ENCODE measurements at places on chromosomes 13 and 19.

DNA sequence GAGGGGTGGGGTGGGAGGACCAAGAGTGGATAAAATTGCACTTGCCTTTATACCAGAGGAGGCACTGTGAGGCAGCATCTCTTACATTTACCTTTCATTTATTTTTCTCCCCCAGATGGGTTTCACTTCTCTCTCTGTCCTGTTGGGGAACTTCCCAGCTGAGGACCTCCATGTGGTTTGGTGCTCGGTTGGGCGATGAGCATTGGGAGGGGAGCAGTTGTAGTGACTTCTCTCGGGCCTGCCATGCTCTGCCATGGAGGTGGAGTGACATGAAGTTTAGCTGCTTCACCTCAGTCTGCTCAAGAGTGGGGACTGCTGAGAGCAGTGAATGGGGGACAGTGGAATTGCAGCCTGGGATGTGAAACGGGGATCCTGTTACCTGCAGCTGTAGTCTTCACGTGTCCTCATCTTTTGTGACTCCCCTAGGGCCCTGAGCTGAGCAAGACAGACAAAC lies 23.1 kb upstream of the CXCL17 start:
- no peak for DNase-seq

DNA sequence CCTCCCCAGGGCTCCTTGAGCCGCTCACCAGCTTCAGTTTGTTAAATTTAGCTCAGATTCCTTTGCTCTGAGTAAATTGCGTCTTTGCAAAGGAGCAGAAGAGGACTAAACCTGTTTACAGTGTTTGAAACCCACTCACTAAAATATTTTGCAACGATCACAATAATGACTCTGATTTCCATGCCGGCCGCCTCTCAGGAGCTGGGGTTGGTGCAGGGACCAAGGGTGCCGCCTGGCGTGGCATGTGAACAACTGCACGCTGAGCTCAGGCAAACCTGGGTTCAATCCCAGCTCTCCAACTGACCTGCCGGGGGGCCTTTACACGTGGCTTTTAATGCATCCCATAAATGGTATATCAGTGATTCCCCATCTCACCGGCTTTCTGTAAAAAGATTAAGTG lies 68.7 kb upstream of the CACNA1A start:
- DNase-seq: no peak

GRCh38 chr13:95902741-95903140 lies 150.5 kb downstream of the UGGT2 start:
- DNase-seq: no peak

- DNase-seq: no peak
Observed at GRCh38 chr19:46975925-46976782, 43.5 kb upstream of the NPAS1 start.

GRCh38 chr13:73109969-73110368 lies 51.2 kb downstream of the KLF5 start:
- no peak for DNase-seq

DNA sequence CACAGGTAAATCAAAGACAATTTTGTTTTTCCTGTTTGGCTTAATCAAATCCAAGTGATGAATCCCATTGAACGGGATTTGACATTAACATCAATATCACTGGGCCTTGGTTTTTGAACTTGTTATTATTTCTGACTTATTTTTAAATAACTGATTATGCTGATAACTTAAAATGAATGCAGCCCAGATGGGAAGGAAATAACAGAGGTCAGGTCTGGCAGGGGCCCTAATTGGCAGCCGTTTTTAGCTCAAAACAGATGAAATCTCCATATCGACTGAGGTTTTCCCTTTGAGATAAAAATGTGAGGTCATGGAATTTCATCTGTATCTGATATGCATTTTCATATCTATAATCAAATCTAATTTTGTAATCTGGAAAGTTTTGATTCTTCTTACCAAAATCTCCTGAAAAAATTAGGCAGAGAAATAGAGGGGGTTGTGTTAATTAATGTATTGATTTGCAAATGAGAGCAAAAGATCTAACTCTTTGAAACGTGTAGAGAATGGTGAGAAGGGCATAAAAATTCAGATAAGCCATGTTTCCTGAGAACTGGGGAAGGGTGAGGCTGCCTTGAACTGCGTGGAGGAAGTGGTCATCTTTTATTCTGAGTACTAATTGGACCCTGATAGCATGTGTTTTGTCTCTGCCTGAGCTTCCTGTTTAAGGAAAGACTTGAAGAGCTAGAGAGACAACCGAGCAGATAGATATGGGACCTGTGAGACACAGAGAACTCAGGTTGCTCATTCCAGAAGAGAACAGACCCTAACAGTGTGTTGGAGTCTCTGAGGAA lies 98.2 kb upstream of the C1QTNF9B start:
- DNase-seq: no peak

GRCh38 chr13:49098198-49098597 lies 121.9 kb upstream of the MLNR start:
- no peak for DNase-seq

DNA sequence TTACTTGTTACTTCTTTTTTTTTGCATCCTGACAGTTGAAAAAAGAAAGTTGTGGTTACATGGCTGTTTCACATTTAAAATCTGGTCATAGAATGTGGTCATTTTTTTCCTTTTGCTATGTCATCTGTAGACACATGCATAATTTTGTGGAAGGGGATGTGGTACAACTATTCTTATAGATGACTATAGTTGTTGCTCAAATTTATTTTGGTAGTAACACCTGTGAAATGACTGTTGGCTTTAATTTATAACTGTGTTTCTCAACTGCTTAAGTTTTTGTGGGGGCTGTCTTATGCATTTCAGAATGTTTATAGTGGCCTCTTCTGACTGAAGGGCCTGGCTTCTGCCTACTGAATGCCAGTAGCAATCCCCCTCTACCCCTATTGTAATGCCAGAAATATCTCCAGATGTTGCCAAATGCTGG lies 130.5 kb downstream of the PAN3 start:
- DNase-seq: no peak

DNA sequence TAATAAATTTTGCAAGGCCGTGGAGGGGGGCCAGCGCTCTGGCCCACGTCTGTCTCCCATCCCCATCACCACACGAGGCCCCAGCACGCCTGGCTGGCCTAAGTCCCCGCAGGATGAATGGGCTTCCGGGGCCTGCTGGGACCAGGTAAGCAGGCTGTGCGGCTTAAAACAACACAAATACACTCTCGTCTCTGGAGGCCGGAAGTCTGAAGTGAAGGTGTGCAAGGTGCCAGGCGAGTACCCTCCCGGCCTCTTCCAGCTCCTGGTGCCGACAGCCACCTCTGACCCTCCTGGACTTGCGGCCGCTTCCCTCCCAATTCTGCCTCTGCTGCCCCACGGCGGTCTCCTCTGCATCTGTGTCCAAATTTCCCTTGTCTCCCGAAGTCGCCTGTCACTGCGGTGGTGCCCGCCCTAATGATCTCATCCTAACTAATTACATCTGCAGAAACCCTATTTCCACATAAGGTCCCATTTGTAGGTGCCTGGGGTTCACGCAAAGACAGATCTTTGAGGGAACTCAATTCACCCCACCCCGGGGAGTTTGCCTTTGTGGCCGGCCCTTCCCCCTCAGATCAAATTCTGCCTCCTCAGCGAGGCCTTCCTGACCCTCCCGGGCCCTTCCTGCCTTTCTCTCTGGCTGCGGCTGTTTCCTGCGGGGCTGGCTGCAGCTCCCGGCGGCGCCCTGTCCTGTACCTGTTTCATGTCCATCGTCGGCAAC lies 8.1 kb upstream of the PTBP1 start:
- no peak for DNase-seq

DNA sequence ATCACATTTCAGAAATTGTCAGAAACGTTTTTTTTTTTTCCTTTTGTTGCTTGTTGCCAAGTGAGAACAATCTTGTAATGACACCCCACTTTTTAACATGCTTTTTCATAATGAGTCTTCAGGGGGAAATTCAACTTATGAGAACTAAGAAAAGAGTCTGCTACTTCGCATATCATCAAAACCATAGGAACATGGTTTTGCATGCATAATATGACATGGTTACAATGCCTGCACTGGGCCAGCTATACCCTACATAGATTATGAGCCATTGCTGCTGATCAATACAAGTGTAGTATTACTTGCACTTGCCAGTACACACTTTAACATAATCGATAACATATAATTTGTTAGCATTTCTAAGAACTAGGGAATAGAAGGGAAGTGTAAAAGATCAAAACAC lies 191.0 kb upstream of the NBEA start:
- DNase-seq: no peak

DNA sequence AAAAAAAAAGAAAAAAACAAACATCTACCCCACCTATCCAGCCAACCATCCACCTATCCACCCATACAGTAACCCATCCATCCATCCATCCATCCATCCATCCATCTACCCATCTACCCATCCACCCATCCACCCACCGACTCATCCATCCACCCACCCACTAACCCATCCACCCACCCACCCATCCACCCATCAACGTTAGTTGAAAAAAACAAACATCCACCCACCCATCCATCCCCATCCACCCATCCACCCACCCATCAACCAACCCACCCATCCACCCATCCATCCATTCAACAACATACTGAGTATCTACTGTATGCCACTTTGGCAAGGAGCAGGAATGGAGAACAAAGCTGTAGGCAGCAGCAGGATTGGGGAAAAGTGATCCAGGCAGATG lies 6.1 kb upstream of the AP3D1 start:
- no peak for DNase-seq

- DNase-seq: no peak
Observed at GRCh38 chr19:7989071-7989575, 16.3 kb downstream of the ELAVL1 start.

GRCh38 chr13:91119643-91120042 lies 227.8 kb upstream of the MIR17HG start:
- DNase-seq: no peak

GRCh38 chr13:78364711-78365110 lies 238.6 kb downstream of the POU4F1 start:
- DNase-seq: no peak

DNA sequence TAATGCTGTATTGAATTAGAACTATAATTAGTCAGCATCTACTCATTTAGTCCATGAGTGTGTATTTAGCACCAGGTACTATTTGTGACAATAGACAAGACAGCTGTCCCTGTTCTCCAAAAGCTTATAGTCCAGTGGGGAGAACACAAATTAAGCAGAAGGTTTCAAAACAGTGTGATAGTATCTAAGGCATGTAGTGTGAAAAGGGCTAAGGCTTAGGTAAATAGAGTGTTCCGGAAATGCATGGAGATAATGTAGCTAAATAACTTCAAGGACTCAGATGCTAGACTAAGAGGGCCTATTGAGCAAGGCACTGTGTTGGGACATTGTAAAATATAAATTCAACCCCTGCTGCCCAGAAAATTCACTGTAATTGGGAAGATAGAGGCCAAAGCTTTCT lies 144.1 kb upstream of the MIR17HG start:
- no peak for DNase-seq

DNA sequence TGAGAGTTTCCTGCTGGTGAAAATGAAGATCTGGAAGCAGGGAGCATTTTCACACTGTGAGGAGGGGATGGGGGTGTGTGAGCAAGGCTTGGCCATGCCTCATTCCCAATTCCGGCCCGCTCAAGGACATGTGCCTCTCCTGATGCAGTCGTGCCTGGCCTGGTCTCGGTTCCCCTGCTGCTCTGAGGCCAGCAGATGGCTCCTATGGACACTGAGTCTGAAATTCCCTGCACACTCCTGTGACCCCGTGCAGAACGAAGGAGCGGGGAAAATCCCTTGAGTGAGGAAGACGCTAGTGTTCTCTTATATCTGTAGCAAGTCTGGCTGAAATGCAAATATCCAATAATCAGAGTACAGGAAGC lies 363 bp upstream of the ZNF763 start:
- no peak for DNase-seq

DNA sequence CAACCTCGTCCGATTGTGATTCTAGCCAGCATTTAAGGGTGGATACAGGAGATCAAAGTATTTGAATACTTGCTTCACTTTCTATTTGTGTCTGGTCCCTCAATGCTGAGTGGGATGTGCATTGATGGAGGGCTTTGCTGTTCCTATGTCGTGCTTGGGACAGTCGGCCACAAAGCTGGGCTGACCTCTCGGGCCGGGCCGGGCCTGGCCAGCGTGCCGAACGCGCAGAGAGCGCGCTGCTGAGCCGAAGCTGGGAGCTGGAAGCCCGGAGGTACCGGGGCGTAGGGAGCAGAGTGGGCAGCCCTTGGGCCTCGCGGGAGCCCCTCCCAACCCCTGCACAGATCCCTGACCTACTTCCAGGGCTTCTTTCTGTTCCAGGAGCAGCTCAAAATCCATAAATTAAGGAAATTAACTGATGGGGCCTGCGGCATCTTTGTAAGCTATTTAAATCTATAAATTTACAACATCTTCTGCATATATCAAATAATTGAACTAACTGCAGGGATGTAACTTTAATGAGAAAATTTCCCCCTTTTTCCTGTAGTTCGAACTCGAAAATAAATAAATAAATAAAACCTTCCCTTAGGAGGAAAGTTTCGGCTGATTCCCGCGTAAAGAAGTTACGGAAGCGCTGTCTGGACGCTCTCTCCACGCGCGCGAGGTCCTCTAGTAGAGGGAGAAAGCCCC lies 1.8 kb upstream of the KCTD15 start:
- no peak for DNase-seq

GRCh38 chr19:21410166-21410565 lies 13.2 kb downstream of the ZNF493 start:
- no peak for DNase-seq

- no peak for DNase-seq
Observed at GRCh38 chr13:41848435-41849255, 112.3 kb downstream of the VWA8 start.

DNA sequence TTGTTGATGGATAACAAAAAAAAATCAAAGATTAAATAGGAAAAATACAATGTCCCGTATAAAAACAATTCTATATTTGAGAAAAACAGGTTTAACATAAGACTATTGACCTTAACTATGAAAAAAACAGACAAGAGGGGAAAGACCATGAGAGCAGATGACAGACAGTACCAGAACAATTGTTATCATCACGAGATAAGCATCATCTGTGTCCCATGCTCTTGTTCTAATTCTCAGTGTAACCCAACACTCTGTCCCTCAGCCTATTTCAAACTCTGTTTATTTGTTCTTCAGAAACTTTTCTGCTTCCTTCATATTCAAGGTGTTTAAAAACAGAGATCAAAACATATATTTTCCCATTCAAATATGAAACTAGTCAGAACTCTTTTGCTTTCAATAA lies 216.4 kb downstream of the PCDH9 start:
- DNase-seq: no peak

DNA sequence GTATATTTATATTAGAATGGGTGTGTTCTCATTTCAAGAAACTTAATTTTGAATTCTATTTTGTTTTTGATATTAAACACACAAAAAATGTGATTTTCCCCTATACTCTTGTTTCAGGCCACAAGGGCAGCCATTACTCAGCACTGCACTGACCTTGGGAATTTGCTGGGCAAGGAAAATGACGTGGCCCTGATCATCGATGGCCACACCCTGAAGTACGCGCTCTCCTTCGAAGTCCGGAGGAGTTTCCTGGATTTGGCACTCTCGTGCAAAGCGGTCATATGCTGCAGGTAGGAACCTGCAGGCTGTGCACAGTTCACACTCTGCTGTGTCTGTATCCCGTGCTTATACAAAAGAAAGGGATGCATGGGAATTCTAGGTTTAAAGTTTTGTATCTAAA lies 327.3 kb downstream of the ATP8A2 start:
- DNase-seq: no peak

- no peak for DNase-seq
Observed at GRCh38 chr13:101308247-101309013, 107.9 kb downstream of the NALCN start.
